CD4-positive, alpha-beta T cell (primary cell): ENCODE measurements at places on chromosomes 13 and 19.

GRCh38 chr19:56153507-56153906 is 12.4 kb downstream of the ZNF444 start:
- no peak for DNase-seq

DNA sequence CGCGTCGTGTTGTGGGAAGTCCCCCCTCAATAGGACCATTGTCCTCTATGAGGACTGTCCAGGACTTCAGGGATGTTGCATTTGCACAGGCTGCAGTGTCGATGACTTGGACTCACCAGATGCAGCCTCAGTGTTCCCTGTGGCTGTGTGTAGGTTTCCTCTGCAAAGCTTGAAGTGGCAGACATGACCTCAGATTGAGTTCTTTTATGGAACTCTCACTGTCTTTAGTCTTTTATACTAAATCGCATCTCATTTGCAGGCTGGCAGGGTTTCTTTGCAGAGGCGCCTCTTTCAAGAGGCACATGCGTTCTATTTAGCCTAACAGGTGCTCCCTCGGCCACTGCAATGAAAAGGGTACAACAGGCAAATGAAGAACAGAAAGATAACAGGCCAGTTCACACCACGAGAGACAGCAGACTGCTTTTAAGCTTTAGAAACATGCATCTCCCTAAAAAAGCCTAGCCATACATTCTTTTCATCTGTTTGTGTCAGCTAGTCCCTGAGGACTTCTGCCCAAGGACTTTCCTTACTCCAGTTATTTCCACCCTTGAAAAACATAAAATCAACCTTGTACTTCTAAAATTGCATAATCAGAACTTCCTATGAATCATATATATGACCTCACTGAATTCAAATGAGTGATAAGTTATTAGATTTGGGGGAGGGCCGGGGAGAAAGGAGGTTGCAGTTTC is 118.4 kb downstream of the RAB20 start:
- no peak for DNase-seq

DNA sequence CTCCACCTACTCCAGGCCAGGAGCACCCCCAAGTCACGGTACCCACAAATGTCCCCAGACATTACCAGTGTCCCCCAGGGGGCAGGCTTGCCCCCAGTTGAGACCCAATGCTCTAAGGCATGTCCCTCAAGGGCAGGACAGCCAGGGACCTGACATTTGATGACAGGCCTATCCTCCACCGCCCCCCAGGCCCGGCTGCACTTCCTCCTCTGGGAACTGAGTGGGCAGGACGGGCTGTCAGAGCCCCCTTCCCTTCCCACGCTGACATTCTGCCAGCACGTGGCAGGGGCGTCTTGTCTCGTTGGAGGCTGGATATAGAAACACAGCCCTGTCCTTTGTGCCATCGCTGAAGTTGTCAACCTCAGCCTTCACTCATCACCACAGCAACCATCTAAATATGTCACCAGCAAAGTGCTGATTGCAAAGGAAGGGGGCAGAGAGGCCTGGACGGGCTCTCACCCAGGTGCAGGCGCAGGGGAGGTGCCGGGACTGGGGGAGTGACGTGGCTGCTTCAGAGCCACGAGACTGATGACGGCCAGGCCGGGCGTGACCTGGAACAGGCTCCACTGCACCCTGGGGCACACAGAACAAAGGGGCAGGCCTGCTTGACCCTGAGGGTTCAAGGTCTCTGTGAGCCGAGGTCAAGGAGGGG is 38.4 kb downstream of the GNG7 start:
- DNase-seq: no peak

DNA sequence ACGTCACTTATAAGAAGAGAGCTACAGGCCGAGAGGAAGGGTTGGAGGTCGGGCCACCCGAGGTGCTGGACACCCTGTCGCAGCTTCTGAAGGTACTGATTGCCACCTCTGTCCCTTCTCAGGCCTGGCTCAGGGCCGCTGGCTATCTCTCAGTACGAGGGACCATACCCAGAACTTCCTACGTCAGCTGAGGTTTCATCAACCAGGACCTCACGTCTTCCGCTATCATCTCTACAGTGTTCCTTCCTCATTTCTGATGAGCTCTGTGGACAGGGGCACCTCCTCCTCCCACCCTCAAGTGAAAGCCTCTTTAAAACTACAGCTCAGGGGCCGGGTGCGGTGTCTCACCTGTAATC is 58.2 kb upstream of the USE1 start:
- no peak for DNase-seq

DNA sequence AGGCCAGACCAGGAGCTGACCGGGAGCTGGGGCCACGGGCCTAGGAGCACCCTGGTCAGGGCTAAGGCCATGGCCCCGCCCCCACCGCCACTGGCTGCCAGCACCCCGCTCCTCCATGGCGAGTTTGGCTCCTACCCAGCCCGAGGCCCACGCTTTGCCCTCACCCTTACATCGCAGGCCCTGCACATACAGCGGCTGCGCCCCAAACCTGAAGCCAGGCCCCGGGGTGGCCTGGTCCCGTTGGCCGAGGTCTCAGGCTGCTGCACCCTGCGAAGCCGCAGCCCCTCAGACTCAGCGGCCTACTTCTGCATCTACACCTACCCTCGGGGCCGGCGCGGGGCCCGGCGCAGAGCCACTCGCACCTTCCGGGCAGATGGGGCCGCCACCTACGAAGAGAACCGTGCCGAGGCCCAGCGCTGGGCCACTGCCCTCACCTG is 6.6 kb downstream of the SPHK2 start:
- DNase-seq: no peak

DNA sequence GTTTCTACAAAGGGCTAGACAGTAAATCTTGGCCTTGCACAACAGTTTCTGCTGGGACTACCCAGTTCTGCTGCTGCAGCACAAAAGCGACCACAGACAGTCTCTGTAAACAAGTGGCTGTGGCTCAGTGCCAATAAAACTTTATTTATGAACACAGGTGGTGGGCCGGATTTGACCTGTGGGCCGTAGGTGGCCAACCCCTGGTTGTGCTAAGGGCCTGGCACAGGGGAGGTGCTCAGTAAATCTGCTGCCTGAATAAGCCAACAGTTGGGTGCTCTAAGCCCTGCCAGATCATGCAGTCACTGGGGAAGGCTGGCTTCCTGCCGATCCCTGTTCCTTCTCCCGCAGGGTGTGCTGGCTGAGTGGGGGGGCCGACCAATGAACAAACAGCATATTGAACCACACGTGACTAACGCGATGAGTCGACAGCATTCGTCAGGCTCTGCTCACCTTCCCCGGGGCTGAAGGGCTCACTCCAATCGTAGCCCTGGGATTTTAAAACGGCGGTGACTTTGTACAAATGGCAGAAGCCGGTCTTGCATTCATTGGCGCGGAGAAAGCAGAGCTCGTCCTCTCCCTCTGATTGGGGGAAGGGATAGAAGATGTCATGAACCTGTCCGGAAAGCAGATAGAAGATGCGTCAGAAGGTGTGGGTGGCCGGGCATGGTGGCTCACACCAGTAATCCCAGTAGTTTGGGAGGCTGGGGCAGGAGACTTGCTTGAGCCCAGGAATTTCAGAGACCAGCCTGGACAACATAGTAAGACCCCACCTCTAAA is 24.3 kb upstream of the MYDGF start:
- DNase-seq: no peak

DNA sequence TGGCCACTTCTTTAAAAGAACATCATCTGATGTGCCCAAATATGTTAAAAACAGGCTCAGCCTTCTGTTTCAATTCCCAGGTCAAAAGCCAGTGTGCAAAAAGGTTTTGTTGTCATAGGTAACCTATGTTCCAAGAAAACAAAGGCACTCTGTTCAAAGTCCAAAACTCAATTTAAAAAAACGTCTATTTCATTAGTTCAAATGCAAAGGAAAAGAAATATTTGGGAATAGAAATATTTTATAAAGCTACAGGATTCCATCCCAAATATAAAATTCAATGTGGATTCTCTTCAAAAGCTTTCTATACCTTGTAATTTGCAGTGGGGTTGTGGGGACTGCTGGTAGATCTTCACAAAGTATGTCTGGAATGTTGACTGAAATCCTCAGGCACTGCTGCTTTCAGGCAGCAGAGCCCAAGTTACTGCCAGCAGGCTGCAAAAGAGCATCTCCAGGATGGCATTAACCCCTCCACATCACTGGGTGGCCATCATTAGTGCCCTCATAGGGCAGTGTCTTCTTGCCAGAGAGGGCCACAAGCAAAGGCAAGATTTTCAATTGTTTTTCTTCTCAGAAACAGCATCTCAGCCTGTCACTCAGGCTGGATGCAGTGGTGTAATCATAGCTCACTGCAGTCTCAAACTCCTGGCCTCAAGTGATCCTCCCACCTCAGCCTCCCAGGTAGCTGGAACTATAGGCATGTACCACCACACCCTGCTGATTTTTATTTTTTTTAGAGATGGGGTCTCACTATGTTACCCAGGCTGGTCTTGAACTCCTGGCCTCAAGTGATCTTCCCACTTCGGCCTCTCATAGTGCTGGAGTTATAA is 22.8 kb upstream of the STK24 start:
- DNase-seq: no peak
